ENCODE measurements at places on chromosomes 2 and 18.
A peak's percentile ranks its signal among the peaks of the same experiment; 100 is the strongest.

- peak; percentile 14 for DNase-seq
Observed at GRCh38 chr2:216829533-216829932, 30.3 kb downstream of the TNP1 start.

DNA sequence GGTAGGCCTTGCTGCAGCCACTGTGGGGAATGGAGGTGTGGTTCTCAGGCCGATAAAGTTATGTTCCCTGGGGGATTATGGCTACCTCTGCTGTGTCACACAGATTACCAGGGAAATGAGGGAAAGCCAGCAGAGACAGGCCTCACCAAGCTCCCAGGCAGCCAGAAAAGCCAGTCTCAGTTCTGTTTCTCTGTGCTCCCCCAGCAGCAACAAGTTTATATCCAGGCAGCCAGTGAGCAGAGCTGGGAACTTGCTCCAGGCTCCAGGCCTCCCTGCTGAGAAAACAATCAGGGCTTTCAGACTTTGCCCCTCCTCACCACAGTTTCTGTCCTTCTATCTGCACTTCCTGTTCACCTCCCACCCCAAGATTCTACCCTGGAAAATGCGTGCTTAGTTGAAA lies 596.6 kb upstream of the GYPC start:
- DNase-seq = no peak

GRCh38 chr2:71595569-71595968 lies 142.2 kb downstream of the DYSF start:
- DNase-seq = no peak

DNA sequence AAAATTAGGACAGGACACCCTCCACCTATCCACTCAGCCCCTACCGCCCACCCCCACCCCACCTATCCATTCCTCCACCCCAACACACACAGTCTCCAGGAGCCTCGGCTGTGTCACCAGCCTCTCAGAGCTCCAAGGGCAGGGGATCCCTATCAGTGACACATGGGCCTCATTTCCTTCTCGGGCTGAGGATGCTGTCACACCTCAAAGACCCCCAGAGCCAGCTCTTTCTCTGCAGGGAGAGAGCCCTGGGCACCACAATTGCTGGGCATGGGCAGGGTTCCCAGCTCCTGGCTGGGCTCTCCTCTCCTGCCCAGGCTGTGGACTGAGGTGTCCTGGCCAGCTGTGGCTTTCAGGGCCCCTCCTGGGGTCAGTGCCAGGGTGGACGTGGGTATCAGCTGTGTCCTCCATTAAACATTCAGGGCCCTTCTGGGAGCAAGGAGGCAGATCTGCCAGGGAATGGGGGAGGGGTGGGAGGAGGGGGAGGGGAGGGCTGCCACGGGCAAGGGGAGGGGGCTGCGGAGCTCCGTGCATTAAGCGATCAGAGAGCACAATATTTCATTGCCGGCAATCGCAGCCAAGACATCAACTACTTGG lies 14.3 kb upstream of the ECEL1 start:
- DNase-seq = no peak

GRCh38 chr18:44680273-44681075 lies at the start of gene SETBP1:
Gene SETBP1, plus strand, starts transcription at chr18:44680888. Its CDS starts 20,459 bp downstream, at chr18:44701347.
- DNase-seq = no peak

DNA sequence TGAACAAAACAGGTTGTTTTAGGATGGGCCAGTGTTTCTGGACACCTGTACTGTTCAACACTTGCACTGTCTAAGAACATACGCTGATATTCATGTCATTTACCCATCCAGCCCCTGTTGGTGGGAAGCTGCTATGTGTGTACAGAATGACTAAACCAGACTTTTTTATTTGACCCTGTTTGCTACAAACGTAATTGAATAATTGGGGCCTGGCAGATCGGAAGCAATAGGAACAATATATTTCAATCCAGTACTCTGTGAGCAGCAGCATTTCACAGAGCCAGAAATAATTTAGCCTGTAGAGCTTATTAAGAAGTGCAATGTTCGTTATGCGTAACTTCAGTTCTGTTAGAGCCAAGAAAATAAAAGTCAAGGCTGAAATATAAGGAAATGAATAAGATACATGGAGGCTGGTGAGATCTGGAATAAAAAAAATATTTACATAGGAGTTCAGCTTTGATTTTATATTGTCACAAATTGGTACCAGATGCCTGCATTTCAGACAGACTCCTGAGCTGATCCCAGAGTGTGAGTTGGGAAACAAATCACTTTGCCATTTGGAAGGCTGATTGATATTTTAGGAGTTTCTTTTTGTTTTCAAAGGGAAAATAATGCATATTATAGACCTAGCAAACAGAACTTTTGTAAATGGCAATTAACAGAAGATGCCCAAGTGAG lies 19.7 kb downstream of the CABLES1 start:
- no peak for DNase-seq

- DNase-seq = no peak
Observed at GRCh38 chr2:196537311-196537710, 102.2 kb upstream of the CCDC150 start.

GRCh38 chr2:100286318-100286717 lies 36.0 kb downstream of the LONRF2 start:
- no peak for DNase-seq

- DNase-seq = no peak
Observed at GRCh38 chr18:37640504-37640903, 74.9 kb upstream of the CELF4 start.

- no peak for DNase-seq
Observed at GRCh38 chr2:239247401-239248245, 153.2 kb downstream of the HDAC4 start.

GRCh38 chr2:240584486-240585031 lies 2.0 kb upstream of the CAPN10 start:
- DNase-seq = no peak

- no peak for DNase-seq
Observed at GRCh38 chr2:99865818-99866676, 276.3 kb downstream of the AFF3 start.

DNA sequence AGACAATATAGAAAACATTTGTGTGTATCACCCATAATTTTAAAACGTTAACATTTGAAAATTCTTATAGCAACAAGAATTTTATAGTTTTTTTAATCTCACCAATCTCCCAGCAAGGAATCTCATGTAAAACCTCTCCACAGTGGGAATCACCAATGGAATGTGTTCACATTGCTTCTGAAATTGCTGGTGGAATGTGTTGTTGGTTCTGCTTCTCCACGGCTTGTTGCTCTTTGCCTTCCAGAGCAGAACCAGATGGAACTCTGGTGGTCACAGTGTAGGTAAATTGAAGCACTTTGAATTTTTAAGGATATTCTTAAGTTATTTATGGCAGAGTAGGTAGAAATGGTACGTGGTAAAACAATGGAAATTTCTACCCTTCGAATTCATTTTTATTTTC lies 35.1 kb downstream of the DCAF17 start:
- DNase-seq = no peak

GRCh38 chr2:206940546-206940945 lies 1.2 kb downstream of the CPO start:
- no peak for DNase-seq

- no peak for DNase-seq
Observed at GRCh38 chr18:23838801-23839366, 149.6 kb downstream of the LAMA3 start.

DNA sequence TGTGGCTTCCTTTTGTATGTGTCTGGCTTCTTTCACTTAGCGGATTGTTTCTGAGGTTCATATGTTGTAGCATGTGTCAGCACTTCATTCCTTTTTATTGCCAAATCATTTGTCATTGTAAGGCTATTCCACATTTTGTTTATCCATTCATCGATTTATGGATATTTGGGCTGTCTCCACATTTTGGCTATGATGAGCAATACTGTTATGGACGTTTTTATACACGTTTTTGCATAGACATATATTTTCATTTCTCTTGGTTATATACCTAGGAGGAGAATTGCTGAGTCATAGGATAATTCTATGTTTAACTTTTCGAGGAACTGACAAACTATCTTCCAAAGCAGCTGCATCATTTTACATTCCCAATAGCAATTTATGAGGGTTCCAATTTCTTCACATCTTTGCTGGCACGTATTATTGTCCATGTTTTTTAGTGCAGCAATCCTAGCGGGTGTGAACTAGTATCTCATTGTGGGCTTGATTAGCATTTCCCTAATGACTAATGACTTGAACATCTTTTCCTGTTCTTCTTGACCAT lies 48.1 kb upstream of the TBC1D8 start:
- no peak for DNase-seq

GRCh38 chr2:20633001-20633400 lies 17.9 kb downstream of the HS1BP3 start:
- no peak for DNase-seq

DNA sequence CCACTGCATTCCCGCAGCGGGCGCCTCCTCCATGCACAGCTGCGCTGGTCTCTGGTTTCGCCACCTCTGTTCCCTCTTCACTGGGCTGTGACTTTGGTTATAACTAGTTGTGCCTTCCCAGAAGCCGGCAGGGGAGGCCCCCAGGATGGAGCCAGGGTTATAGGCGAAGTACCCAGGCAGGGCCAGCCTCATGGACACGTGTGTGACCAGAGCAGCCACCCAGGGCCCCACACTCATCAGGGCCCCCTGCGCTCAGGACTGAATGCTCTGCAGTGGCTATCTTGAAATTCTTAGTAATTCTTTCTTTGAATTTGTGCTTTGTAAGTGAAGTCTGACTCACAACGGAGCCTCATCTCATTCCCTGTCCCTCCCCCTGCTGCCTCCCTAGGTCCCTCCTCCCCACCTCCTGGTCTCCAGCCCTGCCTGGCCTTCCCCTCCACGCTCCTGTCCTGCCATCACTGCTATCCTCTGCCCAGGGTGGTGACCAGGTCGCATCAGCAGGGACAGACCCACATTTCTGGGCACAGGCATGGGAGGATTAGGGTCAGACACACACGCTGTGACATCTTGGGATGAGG lies 38.1 kb upstream of the LBH start:
- DNase-seq = no peak

- no peak for DNase-seq
Observed at GRCh38 chr18:75244351-75245313, 34.0 kb downstream of the TSHZ1 start.

DNA sequence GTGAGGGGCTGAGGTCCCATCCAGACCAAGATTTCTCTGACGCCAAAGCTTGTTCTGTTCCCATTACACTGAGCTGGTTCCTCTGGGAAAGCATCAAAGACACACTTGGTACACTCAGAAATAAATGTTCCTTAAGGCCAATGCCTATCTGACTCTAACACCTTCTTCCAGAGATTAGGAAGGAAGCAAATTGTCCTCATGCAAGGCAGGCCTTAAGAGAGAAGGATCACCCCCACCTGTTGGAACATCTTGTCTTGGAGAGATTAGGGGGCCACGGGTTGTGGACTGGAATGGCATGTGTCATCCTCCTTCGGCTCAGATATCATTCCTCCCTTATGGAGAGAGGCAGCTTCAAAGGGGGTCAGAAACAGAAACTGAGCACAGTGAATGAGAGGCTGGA lies 100.2 kb downstream of the ANKRD44 start:
- DNase-seq = no peak

DNA sequence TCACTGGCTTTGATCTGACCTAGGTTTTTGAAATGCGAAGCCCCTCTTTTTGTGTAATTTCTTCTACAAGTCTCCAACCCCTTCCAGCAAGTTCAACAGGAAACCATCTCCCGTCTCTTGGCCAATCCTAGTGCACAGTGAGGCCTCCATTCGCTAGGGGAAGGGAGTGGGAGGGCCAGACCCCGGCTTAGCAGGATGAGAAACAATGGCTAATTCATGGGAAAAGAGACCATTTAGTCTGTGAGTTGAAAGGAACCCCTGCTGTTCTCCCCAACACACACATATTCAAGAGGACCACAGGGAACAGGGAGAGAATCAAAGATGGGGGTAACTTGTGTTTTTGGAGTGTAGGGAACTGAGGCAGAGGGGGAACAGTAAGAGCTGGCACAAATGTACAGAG lies 83.0 kb downstream of the RTN4 start:
- no peak for DNase-seq

DNA sequence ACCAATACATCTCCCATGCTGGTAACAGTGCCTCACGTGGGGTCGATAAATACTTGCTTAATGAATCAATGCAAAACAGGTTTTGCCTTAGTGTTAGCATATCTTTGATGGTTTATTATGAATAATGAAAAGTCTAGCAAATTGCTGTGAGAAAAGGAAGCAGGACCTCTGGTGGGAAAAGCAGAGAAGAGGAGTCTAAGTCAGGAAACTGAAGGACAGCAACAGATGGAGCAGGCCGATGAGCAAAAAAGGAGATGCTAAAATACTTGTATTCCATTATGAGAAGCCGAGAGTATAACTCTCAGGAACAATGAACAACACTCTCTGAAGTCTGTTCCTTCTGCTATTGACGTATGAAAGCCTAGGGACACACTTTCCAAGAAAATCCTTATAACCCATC lies 555.2 kb upstream of the KLHL29 start:
- DNase-seq = no peak

GRCh38 chr2:69943843-69944525 lies 17.4 kb downstream of the ASPRV1 start:
- DNase-seq = no peak

GRCh38 chr2:206336861-206337260 lies 62.4 kb downstream of the ZDBF2 start:
- DNase-seq = no peak

DNA sequence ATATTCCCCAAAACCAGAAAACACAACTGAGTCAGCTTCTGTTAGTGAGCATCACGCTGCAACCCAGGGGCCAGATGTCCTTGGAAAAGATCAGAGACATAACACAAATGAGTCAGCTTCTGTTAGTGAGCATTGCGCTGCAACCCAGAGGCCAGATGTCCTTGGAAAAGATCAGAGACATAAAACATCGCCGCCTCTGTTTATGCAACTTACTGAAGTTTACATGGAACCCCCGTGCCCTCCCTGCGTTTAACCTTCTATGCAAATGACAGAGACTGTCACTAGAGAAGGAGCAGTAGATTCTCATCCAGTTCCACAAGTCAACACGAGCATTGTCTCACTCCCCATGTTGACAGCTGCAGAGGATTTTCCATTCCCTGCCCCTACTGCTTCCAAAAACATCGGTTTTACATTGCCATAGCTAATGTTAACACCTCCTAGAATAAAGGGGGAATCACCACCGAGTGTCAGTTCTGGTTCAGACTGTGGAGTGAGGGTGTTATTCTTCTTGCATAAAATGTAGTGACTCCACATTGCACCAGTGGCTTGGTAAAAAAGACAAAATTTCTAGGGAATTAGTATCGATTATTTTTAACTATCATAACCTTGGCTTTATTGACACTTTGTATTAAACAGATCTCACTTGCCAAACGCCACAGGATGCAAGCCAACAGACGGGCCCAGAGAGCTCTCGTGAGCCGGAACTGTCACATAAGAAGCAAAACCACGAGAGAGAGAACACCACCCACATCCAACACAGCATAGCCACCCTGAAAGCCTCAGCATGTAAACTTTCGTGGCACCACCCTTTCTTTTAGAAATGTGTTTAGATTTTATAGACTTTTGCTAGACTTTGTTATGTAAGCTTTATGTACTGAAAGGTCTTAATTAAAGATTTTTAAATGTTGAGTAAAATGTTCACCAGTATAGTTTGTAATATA lies 87.7 kb downstream of the SH3YL1 start:
- peak; percentile 7 for DNase-seq

- no peak for DNase-seq
Observed at GRCh38 chr18:1526991-1527390, 622.3 kb downstream of the ADCYAP1 start.

DNA sequence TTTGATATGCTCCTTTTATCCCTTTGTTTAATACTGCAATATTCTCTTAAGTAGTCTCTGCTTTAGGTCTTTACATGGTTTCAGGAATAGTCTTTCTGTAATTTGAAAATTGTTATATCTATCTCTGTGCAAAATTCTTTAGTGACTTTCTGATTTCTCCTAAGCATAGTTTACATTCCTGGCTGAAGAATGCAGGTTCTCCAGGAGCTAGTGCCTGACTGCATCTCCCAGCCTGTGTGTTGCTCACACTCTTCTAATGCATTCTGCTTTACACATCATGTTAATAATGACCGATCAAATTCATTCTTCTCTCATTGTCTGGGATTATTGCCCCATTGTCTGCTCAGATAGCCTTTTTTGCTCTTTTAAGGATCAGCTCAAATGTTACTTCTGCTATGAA lies 1349.2 kb downstream of the DSC3 start:
- DNase-seq = no peak

Data from GM04504 (cell line).